ENCODE measurements at places on chromosomes 1 and 21.

GRCh38 chr1:8355439-8356255, 37.7 kb downstream of the SLC45A1 start:
- no peak for DNase-seq

DNA sequence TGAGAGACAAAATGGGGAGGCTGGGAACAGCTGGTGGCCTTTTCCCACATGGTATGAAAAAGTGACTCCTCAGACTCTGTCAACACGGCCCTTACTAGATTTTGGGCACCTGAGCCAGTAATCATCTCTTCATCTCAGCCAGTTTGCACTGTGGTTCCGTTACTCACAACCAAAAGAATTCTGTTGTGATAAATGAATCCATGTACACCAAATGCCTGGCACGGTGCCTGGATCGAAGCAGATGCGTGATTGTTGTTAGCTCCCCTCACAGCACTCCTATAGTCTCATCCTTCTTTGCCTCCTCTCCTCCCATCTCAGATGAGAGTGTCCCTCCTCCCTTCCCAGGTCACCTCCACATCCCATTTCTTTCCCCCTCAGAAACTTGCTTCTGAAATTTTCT, 57.9 kb upstream of the GJB5 start:
- DNase-seq, result no peak

- DNase-seq, result no peak
Measured at GRCh38 chr1:222326006-222326709, 221.7 kb downstream of the HHIPL2 start.

DNA sequence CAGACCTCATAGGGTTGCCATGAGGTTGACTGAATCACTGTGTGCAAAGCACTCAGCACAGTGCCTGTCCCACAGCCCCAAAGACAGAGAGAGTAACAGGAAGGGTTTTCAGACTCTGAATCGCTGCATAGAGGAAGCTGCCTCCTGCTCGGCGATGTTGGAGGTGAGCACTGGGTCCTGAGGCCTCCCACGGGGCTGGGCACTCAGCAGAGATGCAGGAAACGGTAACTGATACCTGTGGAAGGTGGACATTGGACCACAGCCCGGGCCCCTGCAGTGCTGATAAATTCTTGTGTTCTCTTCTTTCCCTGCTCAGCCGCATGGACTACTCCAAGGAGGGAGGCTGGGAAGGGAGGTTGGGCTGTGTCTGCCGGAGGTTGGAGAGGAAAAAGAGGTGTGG, 389.7 kb downstream of the PTPRU start:
- no peak for DNase-seq

DNA sequence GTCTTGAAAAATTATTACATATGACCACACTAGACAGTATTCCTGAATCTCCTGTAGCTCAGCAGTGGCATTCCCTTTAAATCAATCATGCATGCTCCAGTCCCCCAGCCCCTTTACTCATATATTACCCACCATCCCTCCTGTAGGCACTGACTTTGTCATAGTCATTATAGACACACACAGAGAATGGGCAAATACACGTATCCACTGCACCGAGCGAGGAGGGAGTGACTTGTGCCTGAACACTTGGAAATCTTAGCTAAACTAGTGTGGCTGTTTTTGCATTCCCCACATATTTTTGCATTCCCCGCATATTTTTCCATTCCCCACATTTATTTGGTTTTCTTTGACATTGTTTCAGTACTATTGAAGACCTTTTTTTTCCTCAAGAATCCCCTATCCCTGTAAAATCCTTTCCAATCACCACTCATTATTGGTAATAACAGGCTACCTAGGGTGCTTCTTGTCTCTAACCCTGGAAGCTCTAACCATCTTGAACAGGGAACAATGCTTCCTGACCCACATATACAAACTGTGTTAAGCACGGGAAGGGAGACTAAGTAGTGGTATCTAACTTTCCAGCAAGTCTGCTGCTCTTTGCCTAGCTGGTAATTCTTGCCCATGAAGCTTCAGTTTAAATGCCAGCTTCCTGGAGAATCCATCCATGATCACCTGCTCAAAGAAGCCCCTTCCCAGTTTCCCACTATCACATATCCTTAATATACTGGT, 534.4 kb upstream of the CAMK1G start:
- DNase-seq, result no peak

GRCh38 chr1:153192697-153193096, 10.5 kb upstream of the LELP1 start:
- DNase-seq, result no peak

DNA sequence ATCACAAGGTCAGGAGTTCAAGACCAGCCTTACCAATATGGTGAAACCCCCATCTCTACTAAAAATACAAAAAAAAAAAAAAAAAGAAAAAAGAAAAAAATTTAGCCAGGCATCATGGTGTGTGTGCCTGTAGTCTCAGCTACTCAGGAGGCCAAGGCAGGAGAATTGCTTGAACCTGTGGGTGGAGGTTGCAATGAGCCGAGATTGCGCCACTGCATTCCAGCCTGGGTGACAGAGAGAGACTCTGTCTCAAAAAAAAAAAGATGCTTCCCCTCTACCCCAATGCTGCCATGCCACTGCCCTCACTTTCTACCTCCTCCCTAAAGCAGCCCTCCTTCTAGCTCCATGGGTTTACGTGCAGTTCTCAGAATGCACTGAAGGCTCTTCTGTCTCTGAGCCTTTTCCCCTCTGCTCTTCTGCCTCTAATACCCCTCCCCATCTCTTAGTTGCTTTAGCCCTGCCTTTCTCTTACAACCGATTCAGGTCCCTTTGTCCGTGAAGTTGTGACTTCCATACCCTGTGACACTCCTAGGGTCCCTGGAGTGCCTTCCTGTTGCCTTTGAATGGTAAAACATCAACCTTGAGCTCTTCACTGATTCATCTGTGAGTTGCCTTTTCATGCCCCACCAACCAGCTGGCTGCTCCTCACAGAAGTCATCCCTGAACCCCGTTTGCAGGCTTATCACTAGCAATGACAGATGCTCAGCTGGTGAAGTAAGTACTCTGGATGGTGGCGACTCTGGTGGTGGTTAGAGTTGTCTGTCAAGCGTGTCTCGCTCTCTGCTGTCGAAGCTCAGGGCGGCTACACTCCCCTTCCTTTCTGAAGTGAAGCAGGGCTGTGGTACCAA, 234.9 kb downstream of the RHOU start:
- no peak for DNase-seq

GRCh38 chr1:114720492-114720891, 3.9 kb upstream of the NRAS start:
- no peak for DNase-seq

DNA sequence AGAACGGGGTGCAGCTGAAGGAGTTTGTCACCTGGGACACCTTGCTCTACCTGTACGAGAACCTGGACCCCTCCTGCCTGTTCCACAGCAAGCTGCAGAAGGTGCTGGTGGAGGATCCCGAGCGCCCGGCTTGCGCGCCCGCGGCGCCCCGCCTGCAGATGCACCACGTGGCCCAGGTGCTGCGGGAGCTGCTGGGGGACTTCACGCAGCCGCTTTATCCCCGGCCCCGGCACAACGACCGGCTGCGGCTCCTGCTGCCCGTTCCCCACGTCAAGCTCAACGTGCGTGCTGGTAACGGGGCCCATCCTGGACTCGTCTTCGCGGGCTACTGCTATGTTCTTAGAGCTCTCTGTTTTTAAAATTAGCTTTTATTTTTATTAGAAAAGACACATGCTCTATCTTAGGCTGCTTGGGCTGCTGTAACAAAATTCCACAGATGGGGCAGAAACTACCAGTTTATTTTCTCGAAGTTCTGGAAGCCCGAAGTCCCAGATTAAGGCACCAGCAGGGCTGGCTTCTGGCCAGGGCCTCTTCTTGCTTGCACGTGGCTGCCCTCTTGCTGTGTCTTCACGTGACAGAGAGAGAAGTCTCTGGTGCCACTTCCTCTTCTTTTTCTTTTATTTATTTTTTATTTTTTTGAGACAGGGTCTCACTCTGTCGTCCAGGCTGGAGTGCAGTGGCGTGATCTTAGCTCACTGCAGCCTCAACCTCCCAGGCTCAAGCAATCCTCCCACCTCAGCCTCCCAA, 38.1 kb downstream of the TRPM2 start:
- DNase-seq, result no peak

DNA sequence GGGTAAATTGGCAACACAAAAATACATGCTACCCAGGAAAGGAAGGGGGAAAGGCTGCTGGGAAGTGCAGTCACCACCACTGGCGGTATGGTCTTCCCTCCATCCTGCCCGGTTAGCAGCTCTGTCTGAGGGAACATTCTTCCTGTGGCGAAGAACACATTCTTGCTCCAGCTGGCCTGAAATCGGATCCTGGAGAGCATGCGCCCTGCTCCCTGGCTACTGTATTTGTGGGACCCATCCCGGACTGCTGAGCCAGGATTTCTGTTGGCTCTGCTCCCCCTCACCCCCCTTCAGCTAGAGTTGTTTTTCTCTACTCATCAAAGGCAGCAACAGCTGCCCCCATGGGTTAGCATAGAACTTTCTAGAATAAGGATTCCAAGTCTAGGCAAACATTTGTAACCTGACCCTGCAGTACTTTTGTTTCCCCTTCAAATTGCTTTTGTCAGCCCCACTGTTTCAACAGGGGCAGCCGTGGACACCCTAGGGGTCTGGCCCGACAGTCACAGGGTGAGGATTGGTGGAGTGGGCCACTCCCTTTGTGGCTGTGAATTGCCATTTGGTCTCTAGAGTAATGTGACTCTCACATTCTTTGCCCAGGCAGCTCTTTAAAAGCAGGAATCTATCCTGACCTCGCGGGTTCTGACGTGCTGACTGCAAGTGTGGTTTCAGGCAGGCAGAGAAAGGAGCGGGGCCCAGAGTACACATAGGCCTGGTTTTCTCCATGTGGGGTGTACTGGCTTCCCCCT, 157.7 kb downstream of the TOMM20 start:
- DNase-seq, result peak; percentile 32

- DNase-seq, result no peak
Measured at GRCh38 chr1:229027158-229027557, 243.8 kb upstream of the RAB4A start.

GRCh38 chr1:2049718-2050431, at the start of gene PRKCZ:
Gene PRKCZ, plus strand, starts transcription at chr1:2050411. Its CDS starts 220 bp downstream, at chr1:2050631.
- peak; percentile 98 for DNase-seq

- no peak for DNase-seq
Measured at GRCh38 chr1:62962901-62963776, 179.2 kb downstream of the ATG4C start.

- no peak for DNase-seq
Measured at GRCh38 chr21:45353200-45353599, 51.8 kb upstream of the COL18A1 start.

GRCh38 chr1:218250492-218250891, 34.6 kb upstream of the RRP15 start:
- DNase-seq, result no peak

DNA sequence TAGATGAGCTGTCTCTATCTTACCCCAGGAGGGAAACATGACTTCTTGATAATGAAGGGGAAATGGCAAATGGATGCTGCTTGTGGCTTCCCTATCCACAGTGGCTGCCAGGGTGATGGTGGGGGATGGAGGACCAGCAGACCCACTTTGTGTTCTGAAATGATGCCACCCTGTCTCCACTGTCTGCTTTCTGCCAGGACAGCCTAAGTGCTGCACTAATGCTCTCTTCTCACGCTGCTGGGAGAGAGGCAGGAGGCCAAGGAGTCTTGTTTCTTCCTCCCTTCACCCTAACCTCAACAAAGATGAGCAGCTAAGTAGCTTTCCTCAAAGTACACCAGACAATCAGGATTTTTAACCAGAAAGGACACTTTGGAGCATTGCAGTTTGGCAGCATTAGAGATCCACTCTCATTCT, 36.6 kb downstream of the XCL1 start:
- DNase-seq, result no peak

DNA sequence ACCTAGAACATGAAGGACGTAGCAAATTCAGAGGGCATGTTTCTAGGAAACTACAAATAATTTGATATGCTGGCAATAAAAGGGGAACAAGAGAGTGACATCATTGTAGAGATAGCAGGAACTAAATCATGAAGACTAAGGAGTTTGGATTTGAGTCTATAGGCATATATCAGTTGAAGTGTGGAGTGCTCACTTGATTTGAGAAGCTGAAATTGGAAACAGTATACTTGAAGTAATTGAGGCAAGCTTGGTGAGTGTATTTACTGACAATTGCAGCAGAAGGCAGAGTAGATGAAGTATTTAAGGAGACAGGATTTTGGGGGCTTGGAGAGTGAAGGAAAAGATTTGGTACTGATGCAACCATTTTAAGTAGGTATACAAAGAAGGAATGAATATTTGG, 6.4 kb upstream of the TMCO2 start:
- DNase-seq, result no peak

DNA sequence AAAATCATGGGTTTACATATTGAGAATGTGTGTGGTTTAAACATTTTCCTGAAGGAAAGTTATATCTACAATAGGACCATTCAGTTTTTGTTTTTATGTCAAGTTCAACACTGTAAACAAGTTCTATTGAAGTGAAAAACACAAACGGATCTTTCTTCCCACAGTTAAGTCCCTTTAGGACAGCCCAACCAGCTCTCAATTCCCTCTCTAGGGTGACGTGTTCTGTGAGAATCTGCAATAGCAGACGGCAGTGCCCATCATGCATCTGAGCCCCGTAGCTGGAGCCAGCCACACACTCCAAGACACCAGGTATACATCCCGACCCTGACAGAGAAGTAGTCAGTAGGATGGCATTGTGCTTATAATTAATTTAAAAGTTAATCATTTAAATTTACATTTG, 26.3 kb upstream of the IVNS1ABP start:
- DNase-seq, result no peak

DNA sequence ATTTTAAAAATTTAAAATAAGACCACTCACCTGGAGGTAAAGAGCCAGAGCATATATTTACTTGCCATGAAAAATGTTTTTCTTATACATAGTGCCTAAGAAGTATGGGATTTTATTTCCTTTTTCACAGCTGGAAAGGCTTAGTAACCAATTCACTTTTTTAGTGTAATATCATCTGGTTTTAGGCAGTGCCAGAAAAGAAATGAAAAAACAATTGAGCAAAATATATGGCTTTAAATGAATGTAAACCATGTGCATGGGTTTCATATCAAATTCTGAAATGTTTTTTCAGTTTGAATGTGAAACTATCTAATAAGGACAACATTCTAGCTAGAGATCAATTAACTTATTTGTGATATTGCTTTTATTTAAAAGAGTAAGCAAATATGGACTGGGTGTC, 672.4 kb upstream of the ADAMTS5 start:
- no peak for DNase-seq

DNA sequence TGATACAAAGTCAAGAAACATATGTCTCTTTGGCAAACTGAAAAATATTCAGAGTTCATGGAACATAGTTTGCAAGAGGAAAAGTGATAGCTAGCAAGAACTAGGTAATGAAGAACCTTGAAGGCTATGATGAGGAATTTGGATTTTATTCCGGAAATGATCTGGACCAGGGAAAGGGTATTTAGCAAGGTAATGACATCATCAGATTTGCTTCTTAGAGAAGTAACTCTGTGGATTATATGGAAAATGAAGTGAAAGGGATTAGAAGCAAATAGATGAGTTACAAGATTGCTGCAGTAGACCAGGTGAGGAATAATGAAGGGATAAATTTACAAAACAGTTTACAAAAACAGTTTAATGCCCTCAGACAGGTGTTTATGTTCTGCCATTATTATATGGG, 197.3 kb downstream of the RASAL2 start:
- DNase-seq, result no peak

DNA sequence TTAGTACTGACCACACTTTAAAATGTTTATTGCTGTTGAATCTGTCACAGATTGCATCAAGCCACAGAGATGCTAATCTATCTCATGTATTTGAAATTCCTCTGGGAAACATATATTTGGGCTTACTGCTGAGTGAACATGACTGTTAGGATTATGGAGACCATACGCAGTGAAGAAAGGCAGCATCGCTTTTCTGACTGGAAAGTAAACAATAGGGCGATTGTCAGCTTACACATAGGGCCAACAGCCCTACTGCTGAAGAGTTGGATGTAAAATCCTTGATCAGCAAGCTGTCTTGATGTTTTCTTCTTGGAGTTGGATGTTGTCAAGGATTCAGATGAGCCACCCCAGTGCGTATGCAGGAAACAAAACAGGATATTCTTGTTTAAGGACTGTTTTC, 368.7 kb upstream of the ADGRL2 start:
- DNase-seq, result no peak

Data from activated T-cell treated with anti-CD3 and anti-CD28 coated beads, Interleukin-2, amount 50 U/mL, for 1 hour (primary cell).